ENCODE measurements at places on chromosomes 7 and 10.

DNA sequence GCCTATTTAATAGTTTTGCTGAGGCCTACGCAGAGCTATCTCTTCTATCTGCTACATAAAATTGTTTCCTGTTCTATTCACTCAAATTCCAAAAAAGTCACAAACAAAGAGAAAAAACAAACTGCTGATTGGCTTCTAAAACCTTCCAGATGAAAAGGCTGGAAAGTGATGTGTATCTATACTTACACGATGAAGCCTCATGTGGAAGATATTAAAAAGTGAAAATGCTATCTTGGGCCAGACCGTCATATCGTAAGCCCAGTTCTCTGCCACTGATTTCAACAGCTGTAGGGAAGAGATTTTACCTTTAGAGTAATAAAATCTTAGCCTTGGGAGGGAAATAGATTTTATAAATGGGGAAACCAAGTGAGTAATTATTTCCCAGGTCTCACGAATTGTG is 394.8 kb downstream of the KIF20B start:
- DNase-seq: no peak

DNA sequence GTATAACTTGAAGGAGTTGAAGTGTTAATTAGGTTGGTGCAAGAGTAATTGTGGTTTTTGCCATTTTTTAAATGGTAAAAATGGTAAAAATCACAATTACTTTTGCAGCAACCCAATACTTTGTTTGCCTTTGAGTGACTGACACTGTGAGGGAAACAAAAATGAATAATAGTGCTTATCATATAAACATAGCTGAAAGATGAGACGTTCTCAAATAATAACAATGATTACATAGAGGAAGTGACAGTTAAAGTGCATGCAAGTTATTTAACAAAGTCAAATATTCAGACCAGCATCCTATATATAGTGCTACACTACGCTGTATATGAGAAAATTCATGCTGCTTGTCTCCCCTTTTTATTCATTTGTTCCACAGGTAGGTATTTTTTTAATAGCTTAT is 4.7 kb upstream of the HBP1 start:
- DNase-seq: no peak

DNA sequence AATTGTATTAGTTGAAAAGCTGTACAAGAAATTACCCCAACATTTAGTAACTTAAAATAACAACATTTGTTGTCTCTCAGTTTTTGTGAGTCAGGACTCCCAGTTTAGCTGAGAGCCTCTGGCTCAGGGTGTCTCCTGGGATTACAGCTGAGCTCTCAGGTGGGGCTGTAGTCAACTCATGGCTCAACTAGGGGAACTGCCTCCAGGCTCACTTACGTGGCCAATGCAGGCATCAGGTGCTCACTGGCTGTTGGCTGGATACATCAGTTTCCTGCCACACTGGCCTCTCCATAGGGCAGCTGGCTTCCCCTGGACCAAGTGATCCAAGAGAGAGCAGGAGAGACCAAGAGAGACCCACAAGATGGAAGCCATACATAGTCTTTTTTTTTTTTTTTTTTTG is 17.5 kb downstream of the CCNY start:
- no peak for DNase-seq

DNA sequence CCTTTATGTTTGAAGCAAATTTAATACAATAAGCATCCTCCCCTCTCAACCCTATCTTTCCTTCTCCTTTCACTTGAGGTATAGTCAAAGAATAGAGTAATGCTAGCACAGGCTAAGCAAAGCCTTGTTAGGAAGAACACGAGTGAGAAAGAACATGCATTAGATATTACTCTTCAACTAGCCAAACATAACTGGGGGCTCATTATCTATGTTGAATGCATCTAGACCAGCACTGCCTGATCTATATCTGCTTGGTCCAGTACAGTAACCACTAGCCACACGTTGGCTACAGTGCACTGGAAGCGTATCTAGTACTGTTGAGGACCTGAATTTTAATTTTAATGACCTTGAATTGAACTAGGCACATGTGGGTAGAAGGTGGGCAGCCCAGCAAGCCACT is 21.0 kb downstream of the SFMBT2 start:
- DNase-seq: no peak

DNA sequence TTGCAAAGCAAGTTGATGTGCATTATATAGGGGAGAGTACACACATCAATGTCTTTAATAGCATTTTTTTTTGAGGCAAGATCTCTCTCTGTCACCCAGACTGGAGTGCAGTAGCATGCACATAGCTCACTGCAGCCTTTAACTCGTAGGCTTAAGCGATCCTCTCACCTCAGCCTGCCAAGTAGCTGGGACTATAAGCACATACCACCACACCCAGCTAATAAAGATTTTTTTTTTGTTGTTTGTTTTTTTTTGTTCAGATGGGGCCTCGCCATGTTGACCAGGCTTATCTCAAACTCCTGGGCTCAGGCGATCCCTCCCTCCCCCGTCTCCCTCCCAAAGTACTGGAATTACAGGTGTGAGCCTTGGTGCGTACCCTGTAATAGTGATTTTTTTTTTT is 1.5 kb downstream of the UMAD1 start:
- no peak for DNase-seq
